ENCODE measurements at places on chromosomes 5 and 9. TPM values are rescaled to one million over a fixed set of nuclear protein-coding genes. Genes with fewer than 3 reads are reported as not detected.

GRCh38 chr9:125908136-125908535 lies 161.0 kb downstream of the PBX3 start:
- no peak for DNase-seq

DNA sequence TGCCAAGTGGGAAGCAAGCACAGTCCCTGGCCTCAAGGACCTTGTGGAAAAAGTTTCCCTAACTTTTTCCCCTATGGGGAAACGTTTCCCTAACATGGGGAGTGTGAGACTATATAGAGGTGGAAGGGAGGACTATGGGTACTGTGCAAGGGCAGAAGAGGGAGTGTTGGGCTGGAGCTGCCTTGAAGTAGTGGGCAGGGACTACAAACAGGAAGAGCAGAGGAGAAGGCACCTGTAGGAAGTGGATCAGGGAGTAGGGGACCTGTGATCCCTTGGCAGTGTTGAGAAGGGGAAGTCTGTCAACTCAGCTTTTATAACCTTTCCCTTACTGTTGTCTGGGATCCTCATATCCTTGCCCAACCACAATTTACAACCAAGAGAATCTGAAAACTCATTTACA lies 1.4 kb downstream of the CMYA5 start:
- DNase-seq, result no peak

GRCh38 chr5:174834081-174834480 lies 109.7 kb downstream of the MSX2 start:
- DNase-seq, result no peak

- no peak for DNase-seq
Measured at GRCh38 chr5:135704616-135705015, 125.8 kb upstream of the CXCL14 start.

GRCh38 chr5:39131210-39132127 lies 57.3 kb upstream of the RICTOR start:
- DNase-seq, result no peak

- DNase-seq, result no peak
Measured at GRCh38 chr5:38598994-38599617, 42.7 kb upstream of the LIFR start.

- no peak for DNase-seq
Measured at GRCh38 chr5:167261309-167262100, 1029.9 kb upstream of the WWC1 start.

DNA sequence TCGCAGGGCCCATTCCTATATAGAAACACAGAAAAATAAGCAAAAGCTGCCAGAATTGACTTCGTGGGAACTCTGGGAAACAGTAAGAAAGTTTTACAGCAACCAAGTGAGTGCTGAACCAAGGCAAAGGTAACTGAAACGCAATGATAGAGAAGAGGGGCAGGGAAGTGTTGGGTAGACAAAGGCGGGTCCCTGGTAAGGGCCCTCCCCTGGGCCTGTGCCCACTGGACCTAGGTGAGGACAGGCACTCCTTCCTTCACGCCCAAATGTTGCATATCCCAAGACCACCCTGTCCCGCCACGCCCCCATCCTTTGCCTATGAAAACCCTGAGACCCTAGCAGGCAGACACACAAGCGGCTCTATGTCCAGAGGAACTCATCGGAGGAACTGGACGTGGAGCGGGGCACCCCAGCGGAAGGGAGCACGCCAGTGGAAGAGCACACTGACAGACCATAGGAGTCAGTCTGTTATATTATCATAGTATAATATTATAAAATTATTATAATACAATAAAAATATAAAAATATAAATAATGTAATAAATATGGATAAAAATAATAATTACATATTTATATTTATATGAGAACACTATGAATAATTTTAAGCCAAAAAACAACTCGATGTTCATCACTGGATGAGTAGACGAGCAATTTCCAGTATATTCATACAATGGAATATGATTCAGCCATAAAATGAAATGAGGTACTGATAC lies 27.9 kb downstream of the CDKN2A start:
- DNase-seq, result no peak

- DNase-seq, result no peak
Measured at GRCh38 chr9:74334271-74334670, 162.9 kb upstream of the RORB start.

DNA sequence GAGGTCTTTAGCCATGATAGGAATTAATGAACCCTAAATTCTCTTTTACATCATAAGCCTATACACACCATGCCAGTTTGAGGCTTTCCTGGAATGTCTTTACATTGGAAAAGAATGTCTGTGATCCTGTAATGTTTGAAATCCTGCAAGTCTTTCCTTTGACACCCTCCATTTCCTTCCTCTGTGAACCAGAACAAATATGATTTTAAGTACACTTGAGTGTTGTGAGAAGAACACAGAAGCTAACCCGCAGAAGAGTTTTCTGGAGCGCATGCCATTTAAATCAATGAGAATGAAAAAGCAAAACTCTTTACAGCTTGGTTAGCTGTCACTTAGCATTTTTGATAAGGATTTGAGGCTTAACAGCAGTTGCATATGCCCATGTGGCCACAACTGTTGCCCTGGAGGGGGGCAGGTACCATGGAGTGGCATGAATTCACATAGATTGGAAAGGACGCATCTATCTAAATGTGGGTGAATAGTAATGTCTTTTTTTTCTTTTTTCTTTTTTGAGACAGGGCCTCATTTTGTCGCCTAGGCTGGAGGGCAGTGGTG lies 372.6 kb downstream of the KDM4C start:
- no peak for DNase-seq

GRCh38 chr9:131539223-131539923 lies 6.0 kb upstream of the PRRT1B start:
- no peak for DNase-seq

DNA sequence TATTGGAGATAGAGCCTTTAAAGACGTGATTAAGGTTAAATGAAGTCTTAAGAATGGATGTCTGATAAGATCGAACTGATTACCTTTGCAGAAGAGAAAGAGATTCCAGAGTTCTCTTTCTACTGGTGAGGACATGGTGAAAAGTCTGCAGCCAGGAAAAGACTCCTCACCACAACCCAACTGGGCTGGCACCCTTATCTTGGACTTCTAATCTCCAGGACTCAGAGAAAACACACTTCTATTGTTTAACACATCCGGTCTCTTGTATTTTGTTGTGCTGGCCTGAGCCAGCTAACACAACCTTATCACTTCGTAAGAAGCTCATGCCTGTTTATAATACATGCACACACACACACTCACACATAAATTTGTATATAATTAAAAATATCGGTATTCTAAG lies 489.1 kb downstream of the PRDM9 start:
- DNase-seq, result no peak

GRCh38 chr9:95494022-95494415 lies 22.8 kb downstream of the PTCH1 start:
- no peak for DNase-seq

DNA sequence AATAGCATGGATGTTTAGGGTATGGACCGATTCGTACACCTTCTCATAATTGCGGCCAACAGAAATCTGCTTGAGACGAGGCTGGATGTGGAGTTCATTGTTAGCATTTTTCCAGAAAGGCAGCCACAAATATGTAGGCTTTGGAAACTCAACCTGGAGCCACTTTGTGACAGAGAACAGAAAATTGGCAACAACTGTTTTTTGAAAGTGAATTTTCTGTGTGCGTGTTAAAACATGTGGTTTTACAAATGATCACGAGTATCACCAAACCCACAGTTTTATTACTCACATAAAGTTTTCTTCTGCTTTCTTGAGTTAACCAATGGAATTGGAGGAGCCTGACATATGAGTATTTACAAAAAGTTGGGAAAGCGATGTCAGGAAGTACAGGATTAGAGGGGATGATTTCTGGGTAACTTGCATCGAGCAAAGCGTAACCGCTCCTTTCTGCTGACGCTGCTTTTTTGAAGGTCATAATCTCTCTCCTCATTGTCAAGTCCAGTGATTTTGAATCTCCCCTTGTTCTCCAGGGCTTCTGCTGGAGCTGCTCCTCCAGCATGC lies 138.5 kb upstream of the TAF11L2 start:
- no peak for DNase-seq

GRCh38 chr9:131358556-131358955 lies 35.3 kb upstream of the PRRC2B start:
- DNase-seq, result no peak

GRCh38 chr5:60354311-60354710 lies 345.7 kb downstream of the DEPDC1B start:
- DNase-seq, result no peak

DNA sequence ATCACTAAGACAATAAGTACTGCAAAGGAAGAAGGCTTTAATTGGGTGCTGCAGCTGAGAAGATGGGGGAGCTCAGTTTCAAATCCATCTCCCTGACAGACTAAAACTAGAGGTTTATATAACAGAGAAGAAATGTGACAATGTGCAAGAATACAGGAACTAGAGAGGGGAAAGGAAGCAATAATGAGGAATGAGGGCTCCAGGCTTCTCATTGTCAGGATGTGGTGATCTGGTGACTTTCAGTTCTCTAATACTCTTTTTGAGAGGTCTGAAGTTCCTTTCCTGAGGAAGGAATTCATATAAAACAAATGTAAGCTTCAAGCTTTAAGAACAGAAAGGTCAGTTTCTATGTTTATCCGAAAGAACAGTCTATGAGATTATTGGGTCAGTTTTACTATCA lies 42.5 kb upstream of the SPATA31E1 start:
- no peak for DNase-seq

- no peak for DNase-seq
Measured at GRCh38 chr5:127400946-127401670, 110.5 kb downstream of the MEGF10 start.

GRCh38 chr9:1870915-1871314 lies 144.2 kb upstream of the SMARCA2 start:
- DNase-seq, result no peak

- DNase-seq, result no peak
Measured at GRCh38 chr5:120535900-120536299, 71.8 kb downstream of the PRR16 start.

GRCh38 chr5:123068368-123068938 lies 20.6 kb upstream of the PRDM6 start:
- DNase-seq, result no peak

Gene DIMT1
- 16.2 TPM for total RNA-seq

Gene PDE6A
- not detected for total RNA-seq

Gene GRM6
- total RNA-seq, result not detected

Gene TSSK1B
- 0.20 TPM for total RNA-seq

Gene HTR1A
- total RNA-seq, result not detected

Gene BSPRY
- total RNA-seq, result 16.0 TPM

Gene SLC6A3
- 0.23 TPM for total RNA-seq

Data from mucosa of gallbladder (tissue), 1 donor.